ENCODE measurements at places on chromosomes 1 and 21.

DNA sequence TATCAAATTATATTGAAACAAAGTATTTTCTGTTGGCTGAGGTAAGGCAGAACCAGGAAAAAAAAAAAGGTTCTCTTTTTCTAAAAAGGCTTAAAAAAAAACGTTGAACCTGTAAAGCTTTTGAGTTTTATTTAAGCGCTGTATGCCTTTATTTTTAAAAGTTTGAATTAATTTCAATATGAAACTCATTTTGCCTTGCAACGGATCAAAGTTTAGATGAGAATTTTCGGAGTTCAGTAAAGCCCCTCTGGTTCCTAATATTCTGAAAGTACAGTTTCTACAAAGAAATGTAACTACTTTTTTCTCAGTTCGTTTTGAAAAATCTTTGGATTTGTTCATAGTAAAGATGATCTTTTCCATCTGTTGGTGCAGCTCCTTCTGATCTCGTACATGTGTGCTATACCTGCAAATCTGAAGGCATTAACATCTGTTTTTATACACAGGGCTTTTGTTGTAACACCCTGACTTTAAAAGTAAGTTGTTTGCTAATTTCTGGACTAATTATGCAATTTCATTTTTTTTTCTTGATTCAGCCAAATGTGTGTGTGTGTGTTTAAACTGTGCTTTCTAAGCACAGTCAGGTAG is 1.7 kb downstream of the ZBTB18 start:
- ATAC-seq = no peak

DNA sequence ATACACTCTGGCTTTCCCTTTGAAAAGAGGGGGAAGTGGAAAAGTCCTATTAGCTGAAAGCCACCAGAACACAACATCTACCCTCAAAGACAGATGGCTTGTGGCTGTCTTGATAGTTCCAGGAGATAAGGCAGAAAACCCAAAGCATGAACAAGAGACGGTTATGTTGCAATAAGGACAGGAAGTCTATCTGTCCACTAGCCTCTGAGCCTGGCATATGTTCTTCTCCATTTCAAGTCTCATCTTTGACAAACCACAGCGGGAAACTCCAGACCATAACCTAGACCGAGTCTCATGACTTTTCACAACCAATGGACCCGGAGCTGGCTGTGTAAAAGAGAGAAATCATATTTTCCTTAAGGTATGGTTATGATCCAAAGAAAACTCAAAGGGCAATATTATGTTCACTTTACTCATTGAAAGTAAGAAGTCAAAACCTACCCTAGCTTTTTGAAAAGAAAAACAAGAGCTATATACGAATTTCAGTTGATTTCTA is 33.8 kb downstream of the DUSP10 start:
- peak; percentile 63 for ATAC-seq

GRCh38 chr1:237124856-237125462 is 83.0 kb downstream of the RYR2 start:
- ATAC-seq = no peak

DNA sequence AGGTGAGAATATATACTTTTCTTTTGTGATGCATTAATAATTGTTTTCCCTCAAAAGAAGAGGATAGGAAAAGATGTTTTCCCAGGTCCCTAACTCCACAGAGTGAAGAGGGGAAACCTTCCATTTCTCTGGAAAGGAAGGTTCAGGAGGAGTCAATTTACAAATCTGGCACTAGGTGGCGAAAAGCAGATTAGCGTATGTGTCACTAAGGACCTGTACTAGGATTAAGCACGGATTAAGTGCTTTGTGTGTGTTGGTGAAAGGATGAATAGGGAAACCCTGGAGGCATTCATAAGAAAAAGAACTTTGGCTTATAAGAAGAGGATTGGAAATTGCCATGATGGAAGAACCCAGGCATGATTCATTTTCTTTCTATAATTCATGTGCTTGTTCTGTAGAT is 410.1 kb upstream of the PLXNA2 start:
- no peak for ATAC-seq

GRCh38 chr1:147567594-147568381 is 26.5 kb downstream of the BCL9 start:
- no peak for ATAC-seq

DNA sequence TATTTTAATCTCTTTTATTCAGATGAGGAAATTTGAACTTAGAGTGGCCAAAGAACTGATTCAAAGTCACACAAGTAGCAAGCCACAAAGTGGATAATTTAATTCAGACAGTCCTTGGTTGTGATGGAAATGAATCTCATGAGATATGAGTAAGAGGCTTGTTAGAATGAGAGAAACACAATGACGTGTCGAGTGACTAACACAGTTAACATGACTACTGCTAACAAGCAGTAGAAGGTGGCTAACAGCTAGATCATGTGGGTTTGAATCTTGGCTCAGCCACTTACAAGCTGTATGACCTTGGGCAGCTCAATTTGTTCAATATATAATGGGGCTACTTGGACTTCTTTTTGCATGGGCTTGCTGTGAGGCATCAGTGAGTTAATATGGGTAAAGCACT is 104.5 kb upstream of the LMO4 start:
- ATAC-seq = peak; percentile 44

DNA sequence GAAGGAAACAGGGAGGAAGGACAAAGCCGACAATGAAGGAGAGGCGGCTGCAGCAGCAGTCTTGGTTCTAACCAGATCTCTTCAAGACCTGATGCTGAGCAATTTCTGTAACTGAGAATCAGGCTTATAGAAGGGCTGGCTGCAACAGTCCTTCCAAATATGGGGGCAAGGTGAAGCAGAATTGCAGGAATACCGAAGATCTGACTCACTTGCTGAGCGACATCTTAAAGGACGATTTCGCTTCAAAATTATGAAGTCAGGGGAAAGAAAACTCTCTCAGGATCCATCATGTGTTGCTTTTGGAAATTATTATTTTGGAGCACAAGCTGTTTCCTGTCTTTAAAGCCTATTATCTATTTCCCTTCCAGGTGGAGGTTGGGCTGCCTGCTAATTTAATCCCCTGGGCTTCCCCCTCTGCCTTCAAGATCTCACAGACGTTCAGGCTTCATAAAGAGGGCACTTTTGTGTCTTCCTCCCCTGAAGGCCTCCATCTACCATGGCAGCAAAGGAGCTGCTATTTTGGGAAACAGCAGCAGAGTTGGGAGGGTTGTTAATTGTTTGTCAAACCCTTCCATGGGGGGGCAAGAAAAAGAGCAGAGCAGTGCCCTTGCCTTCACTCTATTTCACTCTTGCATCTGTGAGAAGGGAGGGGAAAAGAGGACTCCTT is 10.8 kb upstream of the IER5 start:
- no peak for ATAC-seq

DNA sequence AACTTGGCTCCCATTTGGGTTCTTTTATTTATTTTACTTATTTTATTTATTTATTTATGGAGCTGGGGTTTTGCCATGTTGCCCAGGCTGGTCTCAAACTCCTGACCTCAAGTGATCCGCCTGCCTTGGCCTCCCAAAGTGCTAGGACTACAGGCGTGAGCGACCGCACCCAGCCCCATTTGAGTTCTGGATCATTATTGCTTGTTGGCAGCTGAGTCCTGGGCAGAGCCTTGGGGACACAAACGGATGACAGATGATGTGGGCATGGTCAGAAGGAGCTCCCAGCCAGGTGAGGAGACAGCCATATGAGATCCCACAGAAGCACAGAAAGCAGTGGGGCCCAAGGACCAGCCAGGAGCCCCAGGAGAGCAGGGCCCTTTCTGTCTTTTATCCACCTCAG is 254.0 kb downstream of the MATN1 start:
- no peak for ATAC-seq

GRCh38 chr1:52520148-52520547 is 32.7 kb downstream of the TUT4 start:
- ATAC-seq = peak; percentile 75

DNA sequence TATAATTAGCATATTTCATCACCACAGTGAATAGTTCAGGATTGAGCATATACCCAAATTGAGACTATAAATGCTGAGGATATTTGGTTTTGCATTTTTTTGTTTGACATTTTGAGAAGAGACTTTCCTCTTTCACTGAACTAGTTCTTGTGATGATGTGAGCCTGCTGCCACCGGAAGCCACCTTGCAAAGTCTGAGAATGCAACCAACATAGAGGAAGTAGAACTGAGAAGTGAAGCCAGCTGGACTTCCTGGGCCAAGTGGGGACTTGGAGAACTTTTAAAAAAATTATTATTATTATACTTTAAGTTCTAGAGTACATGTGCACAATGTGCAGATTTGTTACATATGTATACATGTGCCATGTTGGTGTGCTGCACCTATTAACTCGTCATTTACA is 102.3 kb downstream of the RPE65 start:
- ATAC-seq = no peak

GRCh38 chr1:101509370-101509769 is 272.6 kb downstream of the S1PR1 start:
- ATAC-seq = no peak

GRCh38 chr1:109610609-109611307 is 8.7 kb downstream of the GNAT2 start:
- no peak for ATAC-seq

GRCh38 chr1:41735139-41735538 is 183.6 kb downstream of the HIVEP3 start:
- no peak for ATAC-seq

GRCh38 chr1:45541193-45541592 is 9.4 kb upstream of the AKR1A1 start:
- no peak for ATAC-seq

DNA sequence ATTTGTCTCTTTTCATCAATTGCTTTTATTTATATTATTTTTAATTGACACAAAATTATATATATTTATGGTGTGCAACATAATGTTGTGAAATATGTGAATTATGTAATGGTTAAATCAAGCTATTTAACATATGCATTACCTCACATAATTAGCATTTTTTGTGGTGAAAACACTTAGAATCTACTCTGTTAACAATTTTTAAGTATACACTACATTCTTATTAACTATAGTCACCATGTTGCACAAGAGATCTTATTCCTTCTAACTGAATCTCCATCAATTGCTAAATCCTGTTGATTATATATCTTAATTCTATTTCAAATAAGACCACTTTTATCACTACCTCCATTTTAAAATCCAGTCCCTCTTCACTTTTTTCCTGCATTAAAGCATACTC is 42.5 kb downstream of the PLPPR5 start:
- ATAC-seq = no peak

GRCh38 chr21:33760641-33761440 is 118.5 kb downstream of the ITSN1 start:
- no peak for ATAC-seq

DNA sequence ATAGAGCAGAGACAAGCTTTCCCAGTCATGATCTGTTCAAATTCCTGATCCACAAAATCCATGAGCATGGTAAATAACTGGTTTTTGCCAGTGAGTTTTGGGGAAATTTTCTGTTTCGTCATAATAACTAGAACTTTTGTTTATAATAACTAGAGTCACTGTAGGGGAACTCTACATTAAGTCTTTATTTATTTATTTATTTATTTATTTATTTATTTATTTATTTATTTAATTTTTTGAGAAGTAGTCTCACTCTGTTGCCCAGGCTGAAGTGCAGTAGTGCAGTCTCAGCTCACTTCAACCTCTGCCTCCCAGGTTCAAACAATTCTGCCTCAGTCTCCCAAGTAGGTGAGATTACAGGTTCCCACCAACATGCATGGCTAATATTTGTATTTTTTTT is 1106.8 kb downstream of the AMY1C start:
- ATAC-seq = no peak

DNA sequence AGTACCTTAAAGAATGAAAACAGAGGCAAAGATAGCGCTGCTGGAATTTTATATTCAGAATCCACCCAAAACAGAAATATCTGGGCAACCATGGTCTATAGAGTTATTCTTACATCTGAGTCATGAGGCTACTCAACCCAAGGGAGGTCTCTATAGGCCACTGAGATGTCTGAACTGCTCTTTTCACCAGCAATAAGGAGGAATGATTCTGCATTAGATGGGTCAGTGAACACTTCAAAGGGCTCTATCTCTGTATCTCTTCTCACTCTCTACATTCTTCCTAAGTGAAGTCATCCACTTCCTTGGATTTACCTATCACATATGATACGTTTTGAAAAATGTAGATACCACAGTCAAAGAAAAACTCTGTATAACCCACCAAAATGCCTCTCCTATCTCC is 90.2 kb upstream of the NGF start:
- ATAC-seq = no peak

DNA sequence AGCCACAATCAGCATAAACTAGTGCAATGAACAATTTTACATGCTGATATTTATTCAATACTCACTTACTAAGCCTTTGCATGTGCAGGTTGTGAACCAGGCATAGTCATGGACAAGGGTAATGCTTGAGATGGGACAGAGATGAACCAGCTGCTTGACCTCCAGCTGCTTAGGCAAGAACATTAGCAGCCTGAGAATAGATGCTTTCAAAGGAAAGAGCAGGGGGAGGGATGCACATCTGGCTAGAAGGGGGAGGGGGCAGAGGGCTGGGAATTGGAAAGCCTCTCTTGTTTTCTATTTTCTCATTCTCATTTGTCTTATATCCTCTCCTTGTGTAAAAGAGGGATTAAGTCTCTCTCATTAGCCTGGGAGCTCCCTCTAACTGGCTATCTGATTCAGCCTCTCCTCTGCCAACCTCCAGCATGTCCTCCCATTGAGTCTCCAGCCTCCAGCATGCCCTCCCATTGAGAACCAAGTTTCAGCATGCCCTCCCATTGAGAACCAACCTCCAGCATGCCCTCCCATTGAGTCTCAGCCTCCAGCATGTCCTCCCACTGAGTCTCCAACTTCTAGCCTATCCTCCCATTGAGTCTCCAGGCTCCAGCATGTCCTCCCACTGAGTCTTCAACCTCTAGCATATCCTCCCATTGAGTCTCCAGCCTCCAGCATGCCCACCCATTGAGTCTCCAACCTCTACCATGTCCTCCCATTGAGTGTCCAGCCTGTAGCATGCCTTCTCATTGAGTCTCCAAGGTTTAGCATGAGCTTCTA is 38.4 kb upstream of the TRABD2B start:
- no peak for ATAC-seq

- no peak for ATAC-seq
Measured at GRCh38 chr1:244413736-244414135, 38.0 kb downstream of the ADSS2 start.

- no peak for ATAC-seq
Measured at GRCh38 chr1:150068109-150068435, 496 bp downstream of the VPS45 start.

GRCh38 chr1:62057641-62058290 is 136.9 kb upstream of the L1TD1 start:
- ATAC-seq = no peak

- no peak for ATAC-seq
Measured at GRCh38 chr1:190084552-190084951, 393.1 kb downstream of the BRINP3 start.

- ATAC-seq = no peak
Measured at GRCh38 chr1:62082456-62083363, 111.9 kb upstream of the L1TD1 start.

DNA sequence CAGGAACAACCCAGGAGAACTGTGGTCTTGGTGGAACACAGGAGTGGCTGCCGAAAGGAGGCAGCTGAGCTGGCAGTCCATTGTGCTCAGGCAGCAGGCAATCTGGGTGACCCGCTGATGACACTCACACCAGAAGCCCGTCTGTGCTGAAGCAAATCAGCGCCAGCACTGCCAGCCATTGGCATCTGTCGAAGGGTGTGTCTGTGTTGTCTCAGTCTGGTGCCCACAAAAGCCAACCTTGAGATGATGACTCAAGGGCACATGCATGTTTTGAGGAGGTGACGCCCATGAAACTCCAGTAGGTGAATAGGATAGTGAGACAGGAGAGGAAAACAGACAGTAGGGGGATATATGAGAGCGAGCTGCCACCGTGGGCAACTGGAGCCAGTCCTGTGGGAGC is 167.3 kb downstream of the KAZN start:
- ATAC-seq = no peak

- peak; percentile 52 for ATAC-seq
Measured at GRCh38 chr1:192545896-192546521, 29.6 kb upstream of the RGS1 start.

- peak; percentile 80 for ATAC-seq
Measured at GRCh38 chr21:44927587-44928461, 7.1 kb upstream of the ITGB2 start.

Data from activated CD4-positive, CD25-positive, alpha-beta regulatory T cell treated with anti-CD3 and anti-CD28 coated beads, Interleukin-2, amount 50 U/mL, for 24 hours (primary cell).